Uterus (tissue), 4 donors: ENCODE measurements at places on chromosomes 13 and 19. TPM values are rescaled to one million over a fixed set of nuclear protein-coding genes. Genes with fewer than 3 reads are reported as not detected.

DNA sequence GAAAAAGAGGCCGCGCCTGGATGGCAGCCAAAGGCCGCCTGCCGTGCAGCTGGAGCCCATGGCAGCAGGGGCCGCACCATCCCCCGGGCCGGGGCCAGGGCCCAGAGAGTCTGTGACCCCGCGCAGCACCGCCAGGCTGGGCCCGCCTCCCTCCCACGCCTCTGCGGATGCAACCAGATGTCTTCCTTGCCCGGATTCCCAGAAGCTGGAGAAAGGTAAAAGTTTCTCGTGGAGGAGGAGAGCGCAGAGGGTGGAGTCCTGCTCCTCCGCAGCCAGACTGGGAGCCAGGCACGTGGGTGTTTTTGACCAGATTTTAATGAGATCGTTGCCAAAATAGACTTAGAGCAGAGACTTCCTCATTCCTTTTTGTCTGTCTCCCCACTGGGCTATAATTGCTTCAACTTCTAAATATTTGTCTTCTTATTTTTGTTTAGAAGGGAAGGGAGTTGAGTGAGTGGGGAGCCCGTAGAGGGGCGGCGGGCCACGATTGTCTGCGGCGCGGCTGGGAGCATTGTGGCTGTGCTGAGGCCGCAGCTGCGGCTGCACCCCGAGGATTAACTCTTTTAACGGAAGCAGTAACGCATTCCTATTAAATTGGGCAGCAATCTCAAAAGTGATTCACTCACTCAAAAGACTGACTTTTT, 22.8 kb upstream of the NDUFS7 start:
- peak; percentile 87 for DNase-seq

- DNase-seq: no peak
These were observed 277 bp downstream of the GIPC1 start for GRCh38 chr19:14495672-14496028.

DNA sequence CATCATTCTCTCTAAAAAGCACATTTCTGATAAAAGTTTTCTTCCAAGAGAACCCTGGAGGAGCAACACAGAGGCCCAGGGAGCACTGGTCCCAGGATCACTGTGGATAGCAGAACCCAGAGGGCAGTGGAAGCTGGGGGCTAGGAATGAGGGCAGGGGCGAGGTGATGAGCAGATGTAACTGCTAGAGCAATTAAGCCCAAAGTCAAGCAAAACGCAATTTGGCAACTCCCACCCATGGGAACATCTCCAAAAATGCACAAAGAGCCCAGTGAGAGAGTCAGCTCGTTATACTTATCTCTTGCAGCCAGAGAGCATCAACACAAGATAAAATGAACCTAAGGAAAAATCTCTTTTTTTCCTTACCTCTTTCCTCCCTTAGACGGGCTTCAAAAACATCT, 284.2 kb downstream of the TBC1D4 start:
- no peak for DNase-seq

DNA sequence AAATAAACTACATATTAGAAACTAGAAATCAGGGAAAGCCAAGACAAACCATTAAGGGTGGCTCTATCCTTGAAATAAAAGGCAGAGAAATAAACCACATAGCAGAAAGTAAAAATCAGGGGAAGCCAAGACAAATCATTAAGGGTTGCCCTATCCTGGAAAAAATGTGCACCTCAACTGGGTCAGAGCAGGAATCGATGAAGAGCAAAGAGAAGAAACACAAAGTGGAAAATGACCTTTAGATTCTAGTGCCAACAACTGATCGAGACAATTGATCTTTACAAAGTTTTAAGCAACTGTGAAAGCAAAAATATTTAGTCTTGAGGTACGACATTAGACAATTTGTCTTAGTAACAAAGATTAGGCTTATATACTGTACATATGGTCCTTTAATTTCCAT, 26.6 kb downstream of the KLF12 start:
- no peak for DNase-seq

DNA sequence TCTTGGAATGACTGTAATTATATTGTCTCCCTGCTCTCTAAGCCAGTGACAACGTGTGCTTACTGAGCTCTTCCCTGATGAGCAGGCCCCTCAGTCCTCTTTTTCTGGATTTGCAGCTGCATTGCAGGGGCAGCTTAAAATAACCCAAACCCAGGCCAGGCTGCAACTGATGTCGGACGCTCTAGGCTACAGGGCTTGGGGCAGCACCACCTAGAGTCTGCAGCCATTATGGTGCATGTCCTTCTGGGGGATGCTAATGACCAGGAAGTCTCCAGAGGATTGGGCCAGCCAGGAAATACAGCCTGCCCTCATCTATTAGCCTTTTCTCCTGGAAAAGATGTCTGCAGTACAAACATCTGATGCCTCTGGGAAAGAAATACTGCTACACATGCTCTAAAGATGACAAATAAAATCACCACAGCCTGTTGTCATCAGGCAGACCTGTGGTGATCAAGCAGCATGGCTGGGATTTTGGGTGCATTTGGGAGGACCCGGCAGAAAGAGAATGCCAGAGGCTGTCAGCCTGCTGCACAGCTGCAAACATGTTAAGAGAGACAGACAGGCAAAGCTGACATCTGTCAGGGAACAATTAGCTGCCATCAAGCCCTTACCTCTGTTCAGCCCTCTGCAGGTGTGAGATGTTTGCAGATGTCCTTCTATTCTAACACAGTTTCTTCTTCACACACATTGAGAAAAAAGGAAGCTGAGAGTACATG, 51.8 kb downstream of the CCDC70 start:
- no peak for DNase-seq

DNA sequence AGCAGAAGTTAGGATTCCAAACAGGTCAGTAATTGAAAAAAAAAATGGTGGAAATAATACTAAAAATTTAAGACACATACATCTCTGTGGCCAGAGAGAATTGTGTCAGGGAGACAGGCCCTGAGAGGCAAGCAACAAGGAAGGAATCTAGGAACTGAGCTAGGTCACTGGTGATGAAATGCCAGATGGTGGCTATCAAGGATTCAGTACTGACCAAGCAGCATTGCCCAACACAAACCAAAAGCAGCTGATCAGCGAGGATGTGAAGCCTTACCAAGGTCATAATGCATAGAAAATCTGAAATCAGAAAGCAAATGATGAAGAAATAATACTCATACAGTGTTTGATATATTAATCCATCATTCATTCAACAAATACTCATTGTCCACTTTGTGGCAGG, 905.0 kb downstream of the GPC5 start:
- DNase-seq: no peak

GRCh38 chr13:101979825-101980224, 422.0 kb downstream of the FGF14 start:
- DNase-seq: no peak

- DNase-seq: no peak
These were observed 355.1 kb downstream of the SLITRK5 start for GRCh38 chr13:88026241-88026640.

- peak; percentile 80 for DNase-seq
These were observed at the start of the genes PRDX2 and THSD8 for GRCh38 chr19:12801466-12802266. TSS of gene PRDX2 (minus strand) at chr19:12801800. CDS start at chr19:12801261, 539 bp downstream. TSS of gene THSD8 (plus strand) at chr19:12802069. CDS start at chr19:12802072, 3 bp downstream.

DNA sequence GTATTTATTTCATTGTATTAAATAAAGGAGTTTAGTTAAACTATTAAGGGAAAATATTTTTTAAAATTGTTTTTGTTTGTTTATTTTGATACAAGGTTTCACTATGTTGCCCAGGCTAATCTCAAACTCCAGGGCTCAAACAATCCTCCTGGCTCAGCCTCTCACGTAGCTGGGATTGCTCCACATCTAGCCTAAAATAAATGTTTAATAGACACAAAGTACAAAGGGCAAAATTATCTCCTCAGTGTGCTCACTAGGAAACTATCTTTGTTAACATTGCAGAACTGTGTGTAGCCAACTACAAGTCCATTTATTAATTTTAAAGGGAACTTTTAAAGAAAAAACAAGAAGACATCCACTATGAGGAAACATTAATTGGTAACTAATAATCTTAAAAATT, 207.2 kb upstream of the PCDH17 start:
- DNase-seq: no peak

DNA sequence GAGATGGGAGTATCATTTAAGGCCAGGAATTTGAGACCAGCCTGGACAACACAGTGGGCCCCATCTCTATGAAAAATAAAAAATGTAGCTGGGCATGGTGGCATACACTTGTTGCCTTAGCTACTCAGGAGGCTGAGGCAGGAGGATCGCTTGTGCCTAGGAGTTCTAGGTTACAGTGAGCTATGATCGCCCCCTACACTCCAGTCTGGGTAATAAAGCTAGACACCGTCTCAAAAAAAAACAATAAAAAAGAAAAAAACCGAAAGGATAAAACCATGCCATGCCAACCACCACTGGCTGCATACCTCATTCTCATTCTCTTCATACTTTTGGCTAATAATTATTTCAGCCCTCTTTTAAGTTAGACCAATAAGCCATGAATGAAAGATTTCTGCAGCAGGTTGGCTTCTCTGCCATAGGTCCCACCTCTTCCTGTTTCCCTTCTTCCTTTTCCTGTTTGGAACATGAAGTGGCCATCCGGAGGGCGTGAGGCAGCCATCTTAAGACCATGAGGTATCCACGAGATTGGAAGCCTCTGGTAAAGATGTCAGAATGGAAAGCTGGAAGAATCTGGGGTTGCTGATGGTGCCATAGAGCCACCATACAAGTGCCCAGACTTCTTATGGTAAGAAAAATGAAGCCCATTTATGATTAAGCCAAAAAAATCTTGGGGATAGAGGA, 171.3 kb downstream of the CACNA1A start:
- no peak for DNase-seq

GRCh38 chr19:46737298-46737654, 8.6 kb upstream of the FKRP start:
- DNase-seq: no peak

- DNase-seq: no peak
These were observed 1.6 kb downstream of the TNFSF9 start for GRCh38 chr19:6532244-6532999.

- DNase-seq: no peak
These were observed 12.8 kb downstream of the IQCN start for GRCh38 chr19:18261474-18261873.

DNA sequence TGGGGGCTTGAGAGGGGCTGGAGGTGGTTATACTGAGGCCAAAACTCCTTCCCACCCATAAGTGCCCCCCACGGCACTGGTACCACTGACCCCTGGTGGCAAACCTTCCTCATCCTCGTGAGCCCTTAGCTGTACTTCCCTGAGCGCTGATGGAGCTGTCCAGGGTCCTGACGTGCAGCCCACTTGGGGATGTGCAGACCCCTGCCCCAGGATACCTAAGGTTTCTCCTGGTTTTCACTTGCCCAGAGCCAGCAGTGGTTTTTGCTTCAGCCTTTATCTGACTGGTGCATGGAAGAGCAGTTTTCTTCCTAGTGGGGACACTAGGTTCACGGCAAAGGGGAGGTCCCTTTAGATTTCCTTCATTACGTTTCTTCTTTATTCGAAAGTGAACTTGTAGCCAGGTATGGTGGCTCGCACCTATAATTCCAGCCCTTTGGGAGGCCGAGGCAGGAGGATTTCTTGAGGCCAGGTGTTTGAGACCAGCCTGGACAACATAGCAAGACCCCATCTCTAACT, 28.7 kb upstream of the KCTD15 start:
- DNase-seq: no peak

The CRLF1 gene
- total RNA-seq: 0.67 TPM

GRCh38 chr19:15115080-15115479, 7.9 kb downstream of the SYDE1 start:
- peak; percentile 67 for DNase-seq

DNA sequence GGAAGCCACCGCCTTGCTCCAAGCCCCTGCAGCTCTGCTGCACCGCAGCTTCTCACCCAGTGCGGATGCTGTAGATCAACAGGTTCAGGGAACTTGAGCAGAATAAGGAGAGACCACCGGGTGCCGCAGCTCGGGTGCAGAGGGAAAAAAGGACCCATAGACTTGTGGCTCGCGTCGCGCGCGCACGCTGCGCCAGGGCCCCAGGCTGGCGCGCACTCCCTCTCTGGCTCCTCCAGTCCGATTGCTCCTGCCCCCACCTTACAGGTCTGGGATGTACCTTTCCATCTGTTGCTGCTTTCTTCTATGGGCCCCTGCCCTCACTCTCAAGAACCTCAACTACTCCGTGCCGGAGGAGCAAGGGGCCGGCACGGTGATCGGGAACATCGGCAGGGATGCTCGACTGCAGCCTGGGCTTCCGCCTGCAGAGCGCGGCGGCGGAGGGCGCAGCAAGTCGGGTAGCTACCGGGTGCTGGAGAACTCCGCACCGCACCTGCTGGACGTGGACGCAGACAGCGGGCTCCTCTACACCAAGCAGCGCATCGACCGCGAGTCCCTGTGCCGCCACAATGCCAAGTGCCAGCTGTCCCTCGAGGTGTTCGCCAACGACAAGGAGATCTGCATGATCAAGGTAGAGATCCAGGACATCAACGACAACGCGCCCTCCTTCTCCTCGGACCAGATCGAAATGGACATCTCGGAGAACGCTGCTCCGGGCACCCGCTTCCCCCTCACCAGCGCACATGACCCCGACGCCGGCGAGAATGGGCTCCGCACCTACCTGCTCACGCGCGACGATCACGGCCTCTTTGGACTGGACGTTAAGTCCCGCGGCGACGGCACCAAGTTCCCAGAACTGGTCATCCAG, 964 bp downstream of the PCDH17 start:
- DNase-seq: no peak

The CNFN gene
- total RNA-seq: 2.6 TPM

DNA sequence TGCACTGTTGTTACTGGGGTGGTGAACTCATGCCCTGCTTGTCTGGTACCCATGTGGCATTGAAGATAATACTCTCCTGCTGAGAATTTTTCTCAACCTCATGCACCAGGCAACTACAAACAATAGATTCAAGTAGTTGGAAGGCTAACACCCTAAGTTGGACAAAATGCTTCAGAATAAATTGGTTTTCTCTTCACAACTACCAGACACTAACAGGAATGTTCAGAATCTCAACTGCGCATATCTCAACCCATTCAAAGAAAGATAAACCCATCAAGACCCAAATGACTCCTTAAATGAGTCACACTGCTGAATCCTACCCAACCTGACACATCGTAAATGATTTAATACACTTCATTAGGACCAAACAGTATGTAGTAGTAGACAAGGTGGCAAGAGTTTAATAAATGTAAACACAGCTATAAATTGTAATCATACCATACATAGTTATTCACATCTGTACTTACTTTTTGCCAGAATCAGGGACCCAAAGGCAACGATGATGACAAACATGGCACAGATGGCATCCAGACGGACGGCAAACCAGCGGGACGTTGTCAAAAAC, 227.4 kb downstream of the ABCC4 start:
- DNase-seq: no peak

The PSG6 gene
- total RNA-seq: not detected

The ITGBL1 gene
- total RNA-seq: 19.4 TPM

DNA sequence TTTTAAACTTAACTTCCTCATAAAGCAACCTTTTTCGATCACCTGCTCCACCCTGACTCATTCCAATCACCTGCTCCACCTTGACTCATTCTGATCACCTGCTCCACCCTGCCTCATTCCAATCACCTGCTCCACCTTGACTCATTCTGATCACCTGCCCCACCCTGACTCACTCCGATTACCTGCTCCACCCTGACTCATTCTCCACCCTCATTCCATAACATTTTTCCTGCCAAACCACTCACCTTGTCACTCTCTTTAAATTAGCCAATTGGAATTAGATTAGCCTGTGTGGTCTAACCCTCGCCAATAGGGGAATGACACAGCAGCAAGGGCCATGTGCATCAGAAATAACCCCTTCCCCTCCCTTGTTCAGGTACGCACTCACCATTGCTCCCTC, 31.9 kb upstream of the ZNF83 start:
- DNase-seq: no peak
